ENCODE measurements at places on chromosomes 4 and X. TPM values are rescaled to one million over a fixed set of nuclear protein-coding genes. Genes with fewer than 3 reads are reported as not detected.

Gene ZNF674
- polyA plus RNA-seq, result 0.61 TPM

Gene ITIH6
- polyA plus RNA-seq, result not detected

Gene MAGEH1
- polyA plus RNA-seq, result 16.9 TPM

Gene ATP8A1
- 2.6 TPM for polyA plus RNA-seq

Gene TLR2
- polyA plus RNA-seq, result 2.3 TPM

Gene EREG
- polyA plus RNA-seq, result 0.73 TPM

Gene SGMS2
- 2.4 TPM for polyA plus RNA-seq

Gene PABPC1L2A
- not detected for polyA plus RNA-seq

Gene MAGEC2
- not detected for polyA plus RNA-seq

Gene KDR
- 1.7 TPM for polyA plus RNA-seq

Gene CHRDL1
- polyA plus RNA-seq, result 2.6 TPM

Gene GYPA
- not detected for polyA plus RNA-seq

Gene LONRF3
- polyA plus RNA-seq, result 5.5 TPM

Gene HSFX1
- not detected for polyA plus RNA-seq

Gene RAB41
- not detected for polyA plus RNA-seq

Gene DOK7
- 5.0 TPM for polyA plus RNA-seq

Gene LAP3
- polyA plus RNA-seq, result 46.6 TPM

Gene UGT2B17
- polyA plus RNA-seq, result 0.40 TPM

Gene DCAF8L2
- polyA plus RNA-seq, result not detected

All from stomach (tissue), 19 donors.